ENCODE measurements at places on chromosomes 11 and 22.

GRCh38 chr11:121467965-121468364 is 15.2 kb upstream of the SORL1-AS1 start:
- peak; percentile 47 for DNase-seq

DNA sequence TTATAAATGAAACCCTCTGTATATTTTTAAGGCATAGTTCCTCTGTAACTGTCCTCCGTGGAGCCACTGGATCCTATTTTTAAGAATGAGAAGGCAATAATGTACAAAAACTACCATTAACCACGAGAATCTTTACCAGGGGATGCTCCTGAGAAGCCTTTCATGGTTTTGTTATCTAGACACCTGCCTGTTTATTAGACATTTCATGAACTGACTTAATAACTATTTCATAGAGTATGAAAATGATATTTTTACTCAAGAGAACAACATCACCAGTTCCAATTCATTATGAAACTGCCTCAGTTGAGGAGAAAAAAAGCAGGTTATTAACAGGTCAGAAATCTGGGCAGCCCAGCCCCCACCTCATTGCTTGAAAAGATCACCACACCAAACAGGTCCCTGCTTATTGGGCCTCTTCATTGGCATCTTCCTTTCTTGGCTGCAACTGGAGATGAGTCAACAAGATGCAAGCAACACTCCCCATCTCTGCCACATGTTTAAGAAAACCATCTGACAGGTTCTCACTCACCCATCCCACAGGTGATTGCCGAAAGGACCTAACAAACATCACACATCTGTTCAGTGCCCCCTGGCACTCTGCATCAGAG is 27.8 kb downstream of the ETS1 start:
- no peak for DNase-seq

GRCh38 chr11:132969892-132970291 is 562.4 kb downstream of the OPCML start:
- DNase-seq, result no peak

DNA sequence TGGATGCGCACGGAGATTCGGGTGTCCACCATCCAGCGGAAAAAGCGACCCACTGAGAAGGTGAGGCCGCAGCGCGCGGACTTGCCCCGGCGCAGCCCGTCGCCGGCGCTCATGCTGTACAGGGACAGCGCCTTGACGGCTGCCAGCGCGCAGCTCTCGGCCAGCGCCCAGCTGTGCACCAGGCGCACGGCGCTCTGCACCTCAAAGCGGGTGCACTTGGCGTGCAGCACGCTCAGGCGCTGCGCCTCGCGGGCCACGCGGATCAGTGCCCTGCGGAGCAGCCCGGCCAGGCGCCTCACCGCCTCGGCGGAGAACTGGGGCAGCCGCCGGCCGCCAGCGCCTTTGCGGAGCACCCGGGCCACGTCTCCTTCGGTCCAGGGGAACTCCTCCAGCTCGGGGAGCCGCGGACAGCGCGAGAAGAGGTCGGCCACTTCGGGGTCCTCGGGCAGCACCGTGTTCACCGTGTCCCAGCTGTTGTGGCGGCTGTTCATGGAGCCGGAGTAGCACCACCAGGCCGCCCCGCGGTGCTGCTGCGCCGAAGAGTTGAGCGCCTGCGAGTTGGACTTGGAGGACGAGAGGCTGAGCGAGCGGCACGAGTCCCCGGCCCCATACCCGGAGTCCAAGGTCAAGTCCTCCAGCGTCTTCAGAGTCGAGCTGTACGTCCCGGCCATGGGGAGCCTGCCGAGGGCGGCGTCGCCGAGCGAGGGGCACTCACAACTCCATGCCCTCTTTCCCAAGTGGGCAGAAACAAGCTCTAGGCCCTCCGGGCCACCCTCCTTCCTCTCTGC is 703 bp downstream of the ABTB2 start:
- peak; percentile 65 for DNase-seq

DNA sequence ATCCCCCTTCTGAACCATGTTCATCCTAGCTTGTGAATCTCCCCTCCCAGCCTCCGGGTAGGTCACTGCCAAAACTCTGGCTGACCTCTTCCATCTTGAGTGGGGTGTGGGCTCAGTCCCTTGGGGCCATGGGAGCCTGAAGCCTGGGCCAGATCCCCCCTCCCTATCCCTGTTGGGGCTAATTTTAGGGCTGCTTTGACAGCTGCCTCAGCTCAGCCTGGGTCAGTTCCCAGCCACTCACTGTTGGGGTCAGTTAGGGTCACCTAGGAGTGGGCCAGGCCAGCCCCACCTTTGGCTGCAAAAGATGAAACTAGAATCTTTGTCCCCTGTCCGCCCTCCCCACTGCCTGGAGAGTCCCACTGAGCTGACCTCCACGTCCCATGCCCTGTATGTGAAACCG is 29.8 kb upstream of the P2RY2 start:
- no peak for DNase-seq

- no peak for DNase-seq
Measured at GRCh38 chr11:133075351-133075750, 456.9 kb downstream of the OPCML start.

DNA sequence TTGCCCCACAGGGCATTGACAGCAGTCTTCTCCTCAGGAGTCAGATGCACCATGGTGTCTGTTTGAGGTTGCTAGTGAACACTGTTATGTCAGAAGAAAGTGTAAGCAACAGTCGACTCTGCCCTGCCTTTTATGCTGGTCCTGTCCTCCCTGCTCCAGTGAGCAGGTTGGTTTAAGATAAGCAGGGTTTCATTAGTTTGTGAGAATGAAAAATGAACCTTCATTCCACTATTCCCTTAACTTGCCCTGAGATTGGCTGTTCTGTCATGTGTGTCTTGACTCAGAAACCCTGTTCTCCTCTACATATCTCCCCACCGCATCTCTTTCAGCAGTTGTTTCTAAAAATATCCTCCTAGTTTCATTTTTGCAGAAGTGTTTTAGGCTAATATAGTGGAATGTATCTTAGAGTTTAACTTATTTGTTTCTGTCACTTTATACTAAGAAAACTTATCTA is at the start of gene HBD:
TSS of gene HBD (minus strand) at position 103 of the 454 bp plus-strand sequence. CDS start at position 53, 50 bp downstream.
- no peak for DNase-seq

DNA sequence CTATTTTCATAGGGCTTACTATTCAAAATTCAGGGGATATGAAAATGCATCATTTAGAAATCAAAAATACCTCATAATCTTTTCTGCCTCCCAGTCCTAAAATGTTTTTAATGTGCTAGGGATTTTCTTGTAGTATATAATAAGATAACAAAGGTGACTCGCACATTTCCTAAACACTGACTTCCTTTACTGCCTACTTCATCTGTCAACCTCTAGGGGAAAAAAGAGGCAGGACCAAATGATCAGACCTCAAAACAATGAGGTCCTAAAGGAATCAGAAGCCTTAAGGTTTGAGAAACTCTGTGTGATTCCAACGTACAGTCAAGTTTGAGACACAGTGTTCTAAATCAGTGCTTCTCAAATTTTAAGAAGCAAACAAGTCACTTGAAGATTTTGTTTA is 56.1 kb upstream of the POU2AF2 start:
- no peak for DNase-seq

- no peak for DNase-seq
Measured at GRCh38 chr22:40955571-40955970, 4.4 kb downstream of the RBX1 start.

- peak; percentile 16 for DNase-seq
Measured at GRCh38 chr22:19291218-19291579, 320 bp downstream of the CLTCL1 start.

DNA sequence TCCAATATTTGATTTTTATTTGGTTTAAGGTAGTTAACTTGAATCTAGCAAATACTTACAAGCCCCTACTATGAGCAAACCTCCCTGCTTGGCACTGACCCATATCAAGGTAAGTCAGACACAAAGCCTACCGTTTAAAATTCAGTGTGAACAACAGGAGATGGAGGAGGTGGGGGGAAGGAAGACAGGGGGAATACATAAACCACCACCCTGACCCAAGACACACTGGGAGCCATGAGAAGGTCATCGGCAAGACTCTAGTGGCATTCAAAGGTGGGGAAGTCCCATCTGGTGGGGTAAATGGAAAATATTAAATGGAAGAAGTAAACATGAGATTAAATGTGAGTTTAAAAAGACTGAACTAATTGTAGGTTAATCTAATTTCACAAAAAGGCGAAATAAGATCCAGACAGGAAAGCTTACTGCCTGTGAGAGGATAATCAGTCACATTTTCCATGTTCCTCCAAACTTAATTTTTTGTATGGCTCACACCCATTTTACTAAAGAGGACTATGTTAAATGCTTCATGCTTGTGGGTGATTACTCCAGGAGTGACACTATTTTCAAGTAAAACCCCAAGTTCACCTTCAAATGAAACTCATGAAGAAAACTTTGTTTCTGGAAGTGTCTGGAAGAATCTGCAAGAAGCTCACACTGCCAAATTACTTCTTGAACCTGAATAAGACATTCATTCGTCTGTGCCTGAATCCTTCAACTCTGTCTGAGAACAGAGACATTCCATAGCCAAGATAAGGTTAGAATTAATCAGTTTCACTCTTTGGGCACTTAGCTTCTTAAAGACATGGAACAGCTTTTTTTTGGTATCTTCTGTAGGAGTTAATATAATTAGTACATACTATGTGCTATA is 51.7 kb downstream of the PITPNB start:
- DNase-seq, result no peak

DNA sequence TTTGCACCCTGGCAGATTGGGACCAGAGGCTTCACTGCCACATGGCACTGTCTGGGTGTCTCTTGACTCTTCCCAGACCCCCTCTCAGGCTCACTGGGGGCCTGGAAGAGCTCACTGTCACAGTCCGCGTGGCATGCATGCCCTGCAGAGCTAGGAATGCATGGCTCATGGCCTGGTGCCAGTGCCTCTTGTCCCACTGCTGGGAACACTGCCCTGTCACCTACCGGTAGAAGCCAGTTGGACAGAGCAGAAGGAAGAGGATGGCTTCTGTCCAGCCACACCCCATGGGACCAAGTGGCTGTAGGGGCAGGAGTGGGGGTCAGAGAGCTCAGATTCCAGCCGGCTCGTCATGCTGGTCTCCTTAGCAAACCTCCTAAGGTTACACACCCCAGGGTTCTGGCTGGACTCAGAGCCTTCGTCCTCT is 29.7 kb downstream of the MB start:
- no peak for DNase-seq

DNA sequence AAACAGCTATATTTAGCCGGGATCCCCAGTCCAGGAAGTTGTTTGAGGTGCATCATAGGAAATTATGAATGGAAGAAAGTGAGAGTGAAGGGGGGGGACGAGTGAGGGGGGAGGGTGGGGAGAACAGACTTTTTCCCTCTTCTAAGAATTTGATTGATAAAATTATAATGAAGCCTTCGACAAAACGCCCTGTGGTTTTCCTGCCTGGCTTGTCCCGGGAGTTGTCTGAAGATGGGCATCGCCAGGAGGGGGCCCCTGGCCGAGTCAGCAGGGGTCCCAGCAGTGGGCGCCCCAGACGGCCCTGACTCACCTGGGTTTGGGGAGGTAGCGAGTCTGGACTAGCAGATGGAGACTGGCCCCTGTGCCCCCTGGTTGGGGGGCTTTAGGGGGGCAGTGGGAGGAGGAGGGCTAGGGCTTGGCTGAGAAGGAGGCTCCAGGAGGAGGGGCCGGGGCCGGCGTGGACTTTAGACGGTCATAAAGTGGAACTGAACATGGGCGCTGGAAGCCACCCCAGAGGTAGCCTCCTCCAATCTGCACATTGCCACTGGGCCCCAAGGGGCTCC is 336 bp upstream of the LIF start:
- DNase-seq, result no peak

- DNase-seq, result no peak
Measured at GRCh38 chr11:44765676-44766075, 38.9 kb downstream of the TSPAN18 start.

DNA sequence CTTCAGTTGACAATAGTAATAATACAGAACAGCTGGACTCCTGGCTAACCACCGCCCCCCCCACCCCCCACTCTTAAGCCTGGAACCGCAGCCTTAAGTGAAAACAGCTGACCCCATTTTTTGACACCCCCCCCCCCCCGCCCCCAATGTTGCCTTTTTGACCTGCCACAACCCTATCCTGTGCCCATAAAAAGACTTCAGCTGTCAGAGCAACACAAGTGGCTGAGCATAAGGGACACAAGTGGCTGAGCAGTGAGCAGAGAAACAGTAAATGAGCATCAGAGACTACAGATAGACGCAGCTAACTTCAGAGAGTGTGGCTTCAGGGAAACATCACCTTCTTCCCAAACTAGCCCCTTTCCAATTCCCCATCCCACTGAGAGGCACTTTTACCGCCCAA is 1493.8 kb downstream of the LRRC4C start:
- DNase-seq, result no peak

DNA sequence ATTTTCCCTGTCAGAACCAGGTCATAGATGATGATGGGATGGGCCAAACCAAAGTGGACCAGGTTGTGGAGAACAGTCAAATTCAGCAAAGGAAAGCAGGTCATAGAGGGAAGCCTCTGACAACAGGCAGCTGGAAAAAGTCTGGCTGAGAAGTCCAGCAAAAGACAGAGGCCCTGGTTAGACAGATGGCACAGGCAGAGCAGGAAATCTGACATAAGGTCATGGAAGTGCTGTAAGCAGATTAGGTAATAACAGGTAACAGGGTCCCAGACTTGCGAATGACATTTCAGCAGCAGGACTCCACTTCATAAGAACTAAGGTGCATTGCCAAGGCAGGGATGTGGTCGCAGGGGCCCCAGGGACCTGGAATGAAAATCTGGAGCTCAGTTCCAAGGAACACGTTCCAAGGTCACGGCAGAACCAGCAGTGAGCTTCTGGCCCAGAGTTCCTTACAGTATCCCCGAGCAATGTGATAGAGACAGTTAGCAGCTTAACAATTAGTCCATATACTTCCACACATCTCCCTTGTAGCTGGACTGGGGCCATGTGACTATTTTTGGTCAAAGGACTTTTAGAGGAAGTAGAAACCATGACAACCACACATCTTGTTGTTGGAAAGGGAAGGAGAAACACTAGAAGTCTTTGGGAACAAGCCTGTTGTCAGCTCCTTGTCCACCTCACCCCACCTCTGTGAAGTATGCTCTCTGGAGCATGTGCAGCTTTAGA is 75.4 kb downstream of the ME3 start:
- DNase-seq, result no peak

All from germinal center (tissue), 1 donor.